ENCODE measurements at places on chromosomes 1 and 21.

DNA sequence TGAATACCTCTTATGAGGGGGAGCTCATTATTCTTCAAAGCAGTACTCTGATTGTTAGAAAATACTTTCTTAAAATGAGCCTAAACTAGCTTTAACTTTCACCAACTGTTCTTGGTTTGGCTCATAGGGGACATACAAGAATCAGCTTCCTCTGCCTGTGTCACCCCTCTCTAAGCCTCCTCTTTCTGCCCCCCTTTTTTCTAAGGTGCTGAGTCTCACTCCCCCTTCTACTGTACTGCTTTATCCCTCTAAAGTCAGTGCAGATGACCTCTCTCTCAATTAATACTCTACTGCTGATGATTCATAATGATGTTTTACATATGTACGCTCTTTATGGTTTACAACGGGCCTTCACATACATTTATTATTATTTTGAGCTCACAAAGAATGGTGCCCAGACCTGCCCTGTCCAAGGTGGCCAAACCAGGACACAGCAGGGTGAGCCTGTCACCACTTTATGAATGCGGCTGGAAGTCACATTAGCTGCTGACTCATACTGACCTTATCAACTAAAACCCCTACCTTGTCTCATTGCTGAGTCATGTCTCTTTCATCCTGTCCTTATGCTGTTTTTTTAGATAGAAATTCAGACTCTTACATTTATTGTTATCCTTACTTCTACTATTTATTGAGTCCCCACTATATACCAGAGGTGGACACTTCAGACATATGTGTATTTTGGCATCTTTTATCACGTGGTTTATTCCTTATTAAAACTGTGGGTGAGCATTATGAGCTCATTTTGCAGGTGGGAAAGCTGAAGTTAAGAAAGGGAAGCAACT lies 126.9 kb downstream of the RNF220 start:
- no peak for DNase-seq

DNA sequence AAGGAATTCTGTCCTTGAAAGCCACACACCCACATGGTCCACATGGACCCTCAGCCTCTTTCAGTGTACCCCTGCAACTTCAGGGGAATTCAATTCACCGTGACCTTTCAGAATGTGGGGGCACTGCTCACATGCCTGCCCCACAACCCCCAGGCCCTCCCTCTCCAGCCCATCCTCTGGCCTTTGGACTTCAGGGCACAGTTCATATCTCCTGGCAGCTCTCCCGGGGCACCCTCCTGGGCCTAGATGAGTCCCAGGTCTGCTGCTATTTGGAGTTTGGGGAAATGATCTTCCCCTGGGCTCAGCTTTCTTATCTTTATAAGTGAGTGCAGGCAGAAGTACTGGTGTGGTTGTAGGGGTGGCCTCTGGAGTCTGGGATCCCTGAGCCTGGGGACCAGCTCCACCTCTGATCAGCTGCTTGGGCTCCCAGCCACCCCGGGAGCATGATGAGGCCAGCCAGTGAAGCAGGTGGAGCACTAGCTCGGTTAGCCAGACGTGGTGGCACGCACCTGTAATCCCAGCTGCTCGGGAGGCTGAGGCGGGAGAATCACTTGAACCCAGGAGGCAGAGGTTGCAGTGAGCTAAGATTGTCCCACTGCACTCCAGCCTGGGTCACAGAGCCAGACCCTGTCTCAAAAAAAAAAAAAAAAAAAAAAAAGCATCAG lies 15.8 kb downstream of the C1orf167 start:
- no peak for DNase-seq

DNA sequence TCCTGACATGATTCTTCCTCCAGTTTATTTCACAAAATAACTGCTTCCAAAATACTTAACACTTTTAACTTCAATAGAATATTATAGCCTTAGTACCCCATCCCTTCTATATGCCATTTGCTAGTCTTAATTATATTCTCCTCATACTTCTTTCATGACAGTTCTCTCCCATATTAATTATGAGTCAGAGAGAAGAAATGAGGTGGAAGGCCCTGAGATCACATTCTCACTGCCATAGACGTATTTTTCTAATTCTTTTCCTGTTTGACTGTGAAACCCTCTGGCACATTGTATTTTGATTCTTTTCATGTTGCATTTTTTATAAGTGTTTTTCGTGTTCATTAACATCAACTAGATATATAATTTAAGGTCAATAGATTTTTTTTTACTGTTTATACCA lies 88.4 kb downstream of the GTF2B start:
- DNase-seq = no peak

GRCh38 chr1:45112661-45113060 lies 93.7 kb downstream of the ZSWIM5 start:
- no peak for DNase-seq

DNA sequence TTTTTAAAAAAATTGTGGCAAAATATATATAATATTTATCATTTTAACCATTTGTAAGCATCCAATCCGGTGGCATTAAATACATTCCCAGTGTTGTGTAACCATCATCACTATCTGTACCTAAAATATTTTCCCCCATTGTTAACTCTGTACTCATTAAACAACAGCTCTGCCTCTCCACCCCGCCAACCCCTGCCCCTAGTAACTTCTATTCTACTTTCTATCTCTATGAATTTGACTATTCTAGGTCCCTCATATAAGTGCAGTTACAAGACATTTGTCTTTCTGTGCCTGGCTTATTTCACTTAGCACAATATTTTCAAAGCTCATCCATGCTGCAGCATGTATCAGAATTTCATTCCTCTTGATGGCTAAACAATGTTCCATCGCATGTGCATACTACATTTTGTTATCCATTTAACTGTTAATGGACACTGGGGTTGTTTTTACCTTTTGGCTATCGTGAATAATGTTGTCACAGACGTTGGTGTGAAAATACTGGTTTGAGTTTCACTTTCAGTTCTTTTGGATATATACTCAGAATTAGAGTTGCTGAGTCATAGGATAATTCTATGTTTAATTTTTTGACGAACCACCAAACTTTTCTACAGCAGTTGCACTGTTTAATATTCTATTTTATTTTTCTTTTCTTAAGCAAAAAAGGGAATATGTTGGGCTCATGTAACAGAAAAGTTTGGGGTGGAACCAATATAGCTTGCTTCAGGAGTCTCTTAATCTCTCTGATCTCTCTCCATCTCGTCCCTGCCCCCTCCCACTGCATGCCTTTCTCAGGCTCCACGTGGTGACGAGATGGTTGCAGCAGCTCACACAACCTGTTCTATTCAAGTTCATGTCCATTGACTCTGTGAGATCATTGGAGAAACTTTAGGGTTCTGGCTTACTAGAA lies 25.2 kb upstream of the RCAN1 start:
- no peak for DNase-seq

- no peak for DNase-seq
Observed at GRCh38 chr1:59072583-59072947, 224.3 kb upstream of the FGGY start.

DNA sequence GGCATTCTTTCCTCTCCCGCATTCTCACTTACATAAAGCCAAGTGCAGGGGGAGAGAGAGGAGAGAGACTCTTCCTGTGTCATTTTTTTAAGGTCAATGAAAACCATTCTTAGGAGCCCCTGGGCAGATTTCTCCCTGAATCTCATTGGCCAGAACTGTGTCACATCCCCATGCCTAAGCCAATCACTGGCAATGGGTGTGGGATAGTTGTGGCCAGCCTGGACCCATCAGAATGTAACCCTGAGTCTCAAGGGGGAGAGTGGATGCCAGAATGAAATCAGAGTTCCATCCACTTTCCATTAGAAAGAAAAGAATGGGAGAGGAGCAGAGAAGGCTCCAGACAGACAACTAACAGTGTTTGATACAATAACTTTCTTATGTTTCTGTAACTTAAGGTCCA lies 31.2 kb upstream of the COQ8A start:
- no peak for DNase-seq

DNA sequence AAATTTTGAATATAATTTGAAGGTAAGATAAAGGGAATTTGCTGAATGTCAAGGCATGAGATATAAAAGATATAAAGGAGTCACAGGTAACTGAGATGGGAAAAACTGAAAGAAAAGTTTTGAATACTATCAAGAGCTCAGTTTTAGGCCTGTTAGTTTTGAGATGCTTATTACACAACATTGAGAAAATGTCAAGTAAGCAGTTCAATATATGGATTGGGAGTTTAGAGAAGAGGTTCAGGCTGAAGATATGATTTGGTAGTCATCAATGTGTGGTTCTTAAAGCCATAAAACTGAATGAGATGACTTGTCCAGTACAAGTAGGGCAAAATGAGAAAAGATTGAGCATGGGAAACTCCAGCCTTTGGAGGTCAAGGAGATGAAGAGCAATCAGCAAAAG lies 4.7 kb upstream of the RNPC3 start:
- DNase-seq = no peak

GRCh38 chr1:178607718-178608408 lies 95.0 kb downstream of the TEX35 start:
- no peak for DNase-seq

GRCh38 chr1:242030071-242030470 lies 31.2 kb upstream of the MAP1LC3C start:
- no peak for DNase-seq

DNA sequence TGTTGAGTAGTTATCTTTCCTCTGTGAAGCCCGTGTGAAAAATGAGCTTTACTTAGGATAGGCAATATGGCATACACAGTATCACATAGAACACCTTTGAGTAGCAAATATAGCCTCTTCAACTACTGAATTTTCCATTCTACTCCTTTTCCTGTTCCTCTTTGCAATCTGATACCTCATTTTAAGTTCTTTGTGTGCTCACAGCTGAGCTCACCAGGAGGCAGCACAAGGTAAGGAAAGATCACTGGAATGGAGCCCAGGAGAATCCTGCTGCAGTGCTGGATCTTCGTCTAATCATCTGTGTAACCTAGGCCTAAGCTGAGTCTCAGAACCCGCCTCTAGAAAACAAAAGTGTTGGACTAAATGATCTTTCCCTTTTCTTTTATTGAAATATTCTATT lies 171.0 kb downstream of the LRRC40 start:
- no peak for DNase-seq

GRCh38 chr1:19312782-19313635 lies 883 bp downstream of the SLC66A1 start:
- no peak for DNase-seq

GRCh38 chr1:74681001-74681400 lies 7.4 kb upstream of the ERICH3 start:
- no peak for DNase-seq

- DNase-seq = no peak
Observed at GRCh38 chr21:36705679-36706481, 7.0 kb downstream of the SIM2 start.

DNA sequence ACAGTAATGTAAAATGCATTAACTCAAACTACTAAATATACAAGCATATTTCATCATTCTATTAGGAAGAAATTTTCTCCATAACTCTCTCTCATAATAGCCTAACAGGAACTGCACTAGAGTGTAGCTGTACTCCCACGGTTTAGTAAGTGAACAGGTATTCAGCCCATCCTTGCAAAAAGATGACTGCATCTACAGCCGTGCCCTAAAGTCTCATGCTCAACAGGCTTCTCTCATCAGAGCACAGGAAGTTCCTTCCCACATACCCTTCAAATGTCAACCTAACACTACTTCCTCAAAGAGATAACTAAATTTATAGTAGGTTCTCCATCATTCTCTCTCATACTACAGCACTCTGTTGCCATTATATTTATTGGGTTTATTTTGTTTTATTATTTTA lies 251.6 kb downstream of the AKT3 start:
- no peak for DNase-seq

DNA sequence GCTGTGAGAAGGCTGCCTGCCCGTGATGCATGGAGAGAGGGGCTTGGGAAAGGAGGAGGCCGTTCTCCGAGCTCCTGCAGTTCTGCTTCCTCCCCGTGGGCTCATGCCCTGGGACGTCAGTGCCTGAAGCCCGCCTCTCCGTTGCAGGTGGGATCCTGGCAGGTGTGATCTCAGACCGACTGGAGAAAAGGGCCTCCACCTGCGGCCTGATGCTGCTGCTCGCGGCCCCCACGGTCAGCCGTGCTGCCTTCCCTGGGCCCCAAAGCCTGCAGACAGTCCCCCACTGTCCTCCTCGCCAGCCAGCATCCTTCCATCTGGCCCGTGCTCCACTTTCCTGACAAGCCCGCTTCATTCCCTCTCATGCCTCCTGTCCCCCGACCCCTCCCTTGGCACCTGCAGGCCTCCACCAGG lies 50.9 kb downstream of the SLC37A1 start:
- DNase-seq = no peak

GRCh38 chr21:46156678-46157077 lies 1.3 kb upstream of the FTCD start:
- no peak for DNase-seq

DNA sequence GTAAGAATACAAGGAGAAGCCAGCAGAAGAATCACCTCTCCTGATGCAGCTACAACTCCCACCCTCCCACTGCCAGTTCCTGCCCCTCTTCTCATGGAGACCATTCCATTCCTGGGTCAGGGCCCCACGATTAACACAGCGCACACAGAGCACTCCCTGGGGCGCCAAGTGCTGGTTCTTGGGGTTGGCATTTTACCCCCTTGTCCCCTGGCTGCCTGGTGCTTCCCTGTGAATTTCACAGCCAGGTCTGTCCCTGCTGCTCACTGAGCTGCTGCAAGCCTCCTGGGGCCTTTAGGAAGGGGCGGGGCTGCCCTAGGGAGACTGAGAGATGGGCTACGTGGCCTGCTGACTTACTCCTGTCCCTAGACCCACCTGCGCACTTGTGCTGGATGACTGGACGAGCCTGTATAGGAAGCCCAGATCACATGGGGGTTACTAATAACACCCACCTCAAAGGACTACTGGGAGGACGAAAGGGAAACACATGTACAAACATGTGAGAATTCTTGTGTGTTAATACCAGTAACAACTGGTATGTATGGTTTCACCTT lies 4.8 kb downstream of the ZNF672 start:
- no peak for DNase-seq

GRCh38 chr1:219312967-219313366 lies 139.3 kb downstream of the LYPLAL1 start:
- no peak for DNase-seq

DNA sequence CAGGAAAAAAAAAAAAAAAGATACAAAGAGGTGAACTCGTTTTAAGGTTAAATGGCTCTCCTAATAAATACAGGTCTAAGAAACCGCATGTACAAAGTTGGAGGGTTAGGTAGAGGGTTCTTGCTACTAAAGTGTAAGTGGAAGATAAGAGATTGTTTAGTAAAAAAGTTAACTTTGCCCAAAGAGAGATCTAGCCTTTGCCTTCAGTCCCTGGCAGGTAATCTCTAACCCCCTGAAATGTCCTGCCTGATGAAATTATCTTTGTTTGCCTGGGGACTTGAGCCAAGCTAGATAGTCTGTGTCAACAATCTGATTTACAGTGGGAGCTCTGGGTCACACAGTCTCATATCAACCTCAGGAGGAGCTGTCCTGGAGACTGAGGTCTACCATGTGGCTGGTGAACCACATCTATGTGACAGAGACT lies 57.6 kb downstream of the TRIM33 start:
- DNase-seq = no peak

DNA sequence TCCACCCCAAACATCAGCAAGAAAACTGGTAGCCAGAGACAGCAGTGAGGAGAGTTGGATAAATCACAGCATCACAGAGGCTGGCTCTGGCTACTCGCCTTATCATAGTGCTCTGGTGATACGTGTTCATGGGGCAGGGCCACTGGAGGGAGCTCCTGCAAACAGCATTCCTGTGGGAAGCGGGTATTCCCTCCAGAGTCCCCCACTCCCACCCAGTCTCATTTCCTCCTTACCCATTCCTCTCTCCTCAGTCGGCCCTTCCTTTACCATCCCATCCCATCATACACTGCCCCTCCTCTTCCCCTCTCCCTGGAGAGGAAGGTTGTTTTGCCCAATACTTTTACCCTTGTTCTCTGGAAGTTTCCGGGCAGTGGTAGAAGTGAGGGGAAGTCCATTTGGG lies 7.1 kb downstream of the NHLH2 start:
- no peak for DNase-seq

- no peak for DNase-seq
Observed at GRCh38 chr1:36540056-36540455, 57.3 kb upstream of the CSF3R start.

Data from stimulated activated CD8-positive, alpha-beta memory T cell treated with anti-CD3 and anti-CD28 coated beads, Interleukin-7, amount 100 ng/mL, for 1 hour (primary cell).